T47D (cell line): ENCODE measurements at places on chromosomes 3 and 15.

GRCh38 chr3:9951598-9951961 lies 628 bp downstream of the PRRT3 start:
- no peak for DNase-seq

DNA sequence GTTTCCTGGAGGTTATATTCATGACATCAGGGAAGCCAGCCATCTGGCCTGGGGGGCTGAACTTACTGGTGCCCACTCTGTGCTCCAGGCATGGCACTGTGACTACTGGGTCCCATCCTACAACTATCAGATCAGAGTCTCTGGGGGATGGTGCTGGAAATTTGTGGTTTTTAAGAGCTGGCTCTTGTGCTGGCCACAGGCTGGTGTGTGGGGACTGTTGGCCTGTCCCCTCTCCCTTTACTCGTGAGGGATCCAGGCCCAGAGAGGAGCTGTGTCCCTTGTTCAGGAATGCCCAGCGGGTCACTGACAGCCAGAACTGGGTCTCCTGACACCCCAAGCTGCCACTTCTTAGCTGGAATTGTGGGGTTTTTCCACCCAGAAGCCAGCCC lies 44.5 kb upstream of the SEC22A start:
- DNase-seq = no peak

DNA sequence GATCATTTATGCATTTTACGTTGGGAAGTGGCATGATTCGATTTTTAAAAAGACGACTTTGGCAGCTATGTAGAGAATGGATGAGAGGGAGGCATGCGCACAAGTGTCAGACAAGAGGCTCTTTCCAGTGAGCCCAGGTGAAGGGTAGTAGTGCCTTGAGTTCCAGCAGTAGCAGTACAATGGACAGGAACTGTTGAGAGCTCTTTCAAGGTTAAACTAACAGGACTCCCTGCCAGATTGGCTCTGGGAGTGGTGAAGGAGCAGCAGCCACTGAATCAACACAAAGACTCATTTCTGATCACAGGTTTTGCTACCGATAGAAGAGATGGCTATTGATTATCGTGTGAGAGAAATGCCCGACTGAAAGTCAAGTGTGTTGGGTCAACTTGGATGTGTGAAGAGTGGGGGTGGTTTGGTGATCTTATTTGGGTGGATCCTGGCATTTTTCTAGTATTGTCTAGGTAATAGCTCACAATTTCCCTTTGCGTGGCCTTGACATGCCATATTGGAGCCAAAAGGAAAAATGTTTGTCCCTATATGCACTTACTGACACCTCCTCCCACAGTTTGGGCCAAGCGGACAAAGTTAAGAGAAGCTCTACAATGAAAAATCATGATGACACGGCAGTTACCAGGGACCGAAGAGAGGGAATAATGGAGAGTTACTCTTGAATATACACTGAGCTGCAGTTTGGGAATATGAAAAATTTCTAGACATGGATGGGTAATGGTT lies 81.6 kb upstream of the MDFIC2 start:
- no peak for DNase-seq

- no peak for DNase-seq
Measured at GRCh38 chr15:34782901-34783300, 12.4 kb downstream of the ACTC1 start.

DNA sequence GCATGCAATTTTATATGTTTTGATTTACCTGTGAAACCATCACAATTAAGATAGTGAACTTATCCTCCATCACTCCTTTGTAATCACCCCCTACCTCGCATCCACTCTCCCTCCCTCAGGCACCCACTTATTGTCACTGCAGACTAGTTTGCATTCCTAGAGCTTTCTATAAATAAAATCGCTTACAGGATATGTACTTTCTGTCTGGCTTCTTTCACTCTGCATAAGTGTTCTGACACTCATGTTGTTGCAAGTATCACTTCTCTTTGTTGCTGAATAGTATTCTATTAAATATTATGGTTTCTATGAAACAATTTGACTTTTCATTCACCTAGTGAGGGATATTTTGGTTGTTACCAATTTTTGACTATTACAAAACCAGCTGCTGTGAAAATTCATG lies 139.3 kb downstream of the RSRC1 start:
- DNase-seq = no peak

DNA sequence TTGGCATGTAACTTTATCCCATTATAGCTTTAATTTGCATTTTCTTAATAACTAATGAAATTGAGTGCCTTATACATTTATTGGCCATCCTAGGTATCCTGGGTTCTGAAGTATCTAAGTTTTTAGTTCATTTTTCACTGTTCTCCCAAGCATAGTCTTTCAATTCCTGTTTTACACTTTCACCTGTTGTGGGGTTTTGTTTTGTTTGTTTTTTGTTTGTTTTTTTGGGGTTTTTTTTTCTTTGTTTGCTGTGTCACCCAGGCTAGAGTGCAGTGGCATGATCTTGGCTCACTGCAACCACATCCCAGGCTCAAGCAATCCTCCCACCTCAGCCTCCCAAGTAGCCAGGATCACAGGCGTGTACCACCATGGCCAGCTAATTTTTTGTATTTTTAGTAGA lies 83.1 kb upstream of the GADL1 start:
- no peak for DNase-seq

DNA sequence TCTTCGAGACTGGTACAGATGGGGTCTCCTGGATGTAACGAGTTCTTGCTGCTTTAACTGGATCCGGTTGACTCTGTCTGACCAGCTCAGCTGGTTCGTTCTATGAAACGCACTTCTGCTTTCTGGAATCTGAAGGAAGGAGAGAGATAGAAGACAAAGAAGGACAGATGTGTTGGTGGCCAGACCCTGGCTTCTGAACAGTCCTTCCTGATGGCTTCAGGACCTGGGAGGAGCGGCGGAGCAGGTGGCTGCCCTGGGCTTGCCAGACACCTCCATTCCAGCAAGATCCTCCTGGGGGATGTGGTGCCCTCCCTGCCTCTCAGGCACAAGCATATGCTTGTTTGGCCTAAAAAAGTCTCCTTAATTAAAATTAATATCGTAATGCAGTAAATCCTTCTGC lies 99.9 kb downstream of the APBA2 start:
- DNase-seq = no peak

- DNase-seq = no peak
Measured at GRCh38 chr15:23565395-23566070, at the start of gene MKRN3. Gene MKRN3, plus strand, starts transcription at chr15:23565674. Its CDS starts 109 bp downstream, at chr15:23565783.

- peak; percentile 80 for DNase-seq
Measured at GRCh38 chr3:103787164-103787871, 1352.5 kb downstream of the ZPLD1 start.

- DNase-seq = peak; percentile 33
Measured at GRCh38 chr3:39000008-39000450, 51.7 kb downstream of the SCN11A start.

DNA sequence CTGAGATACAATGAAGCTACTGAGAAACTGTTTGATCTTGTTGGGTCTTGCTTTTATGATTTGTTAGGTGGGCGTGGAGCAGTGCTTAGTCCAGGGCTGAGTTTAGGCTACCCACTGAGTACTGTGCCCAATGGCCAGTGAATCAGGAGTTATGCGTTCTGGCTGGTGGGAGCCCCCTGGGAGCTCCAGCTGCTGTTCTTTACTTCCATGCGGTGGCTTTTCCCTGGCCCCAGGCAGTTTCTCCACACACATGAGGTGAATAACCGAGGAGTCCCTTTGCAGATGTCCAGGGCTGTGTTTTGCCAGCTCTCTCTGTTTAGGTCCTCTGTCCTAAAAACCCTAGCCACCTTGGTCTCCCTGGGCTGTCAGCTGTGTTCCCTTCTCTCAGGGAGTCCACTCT lies 106.5 kb downstream of the KLF13 start:
- DNase-seq = no peak

DNA sequence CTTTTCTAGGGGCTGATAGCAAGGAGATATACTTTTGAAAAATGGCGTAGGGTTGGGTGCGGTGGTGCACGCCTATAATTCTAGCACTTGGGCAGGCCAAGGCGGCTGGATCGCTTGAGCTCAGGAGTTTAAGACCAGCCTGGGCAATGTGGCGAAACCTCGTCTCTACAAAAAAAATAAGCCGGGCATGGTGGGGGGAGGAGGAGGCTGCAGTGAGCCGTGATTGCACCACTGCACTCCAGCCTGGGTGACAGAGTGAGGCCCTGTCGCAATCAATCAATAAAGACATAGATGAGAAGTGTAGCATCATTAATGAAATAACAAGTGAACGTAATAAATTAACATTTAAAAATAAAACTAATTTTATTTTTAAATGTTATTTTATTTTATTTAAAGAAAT lies 134.6 kb downstream of the SLCO3A1 start:
- DNase-seq = no peak

- no peak for DNase-seq
Measured at GRCh38 chr15:71758711-71759110, 51.6 kb upstream of the NR2E3 start.

- no peak for DNase-seq
Measured at GRCh38 chr15:73884159-73884558, 10.8 kb downstream of the TBC1D21 start.

DNA sequence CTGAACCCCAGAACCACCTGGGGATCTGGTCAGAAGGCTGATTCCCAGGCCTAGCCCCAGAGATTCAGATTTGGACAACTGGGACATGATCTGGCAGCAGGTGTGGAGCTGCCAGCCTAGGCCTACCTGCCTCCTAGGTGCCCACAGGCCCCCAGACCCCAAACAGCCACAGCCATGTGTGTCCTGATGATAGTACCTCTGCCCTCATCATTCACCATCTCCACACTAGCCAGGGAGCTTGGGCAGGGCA lies 34.7 kb downstream of the HMCES start:
- DNase-seq = no peak

DNA sequence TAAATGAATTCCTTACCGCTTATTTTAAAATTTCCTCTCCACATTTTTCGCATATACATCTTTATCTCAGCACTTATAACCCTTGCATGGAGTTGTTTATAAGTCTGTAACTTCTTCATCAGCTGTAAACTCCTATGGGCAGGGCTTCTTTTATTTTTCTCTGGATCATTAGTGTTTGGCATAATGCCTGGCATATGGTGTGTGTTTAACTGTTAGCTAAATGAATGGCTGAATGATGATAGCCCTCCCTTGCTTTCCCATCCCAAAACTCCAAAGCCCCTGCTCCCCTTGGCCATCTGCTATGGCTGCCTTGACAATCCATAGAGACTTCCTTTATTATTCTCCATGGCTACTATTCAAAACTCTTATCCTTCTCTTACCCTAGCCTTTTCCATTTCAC lies 48.1 kb upstream of the SEMA6D start:
- DNase-seq = no peak

- no peak for DNase-seq
Measured at GRCh38 chr3:149538371-149538770, 63.9 kb downstream of the TM4SF4 start.

DNA sequence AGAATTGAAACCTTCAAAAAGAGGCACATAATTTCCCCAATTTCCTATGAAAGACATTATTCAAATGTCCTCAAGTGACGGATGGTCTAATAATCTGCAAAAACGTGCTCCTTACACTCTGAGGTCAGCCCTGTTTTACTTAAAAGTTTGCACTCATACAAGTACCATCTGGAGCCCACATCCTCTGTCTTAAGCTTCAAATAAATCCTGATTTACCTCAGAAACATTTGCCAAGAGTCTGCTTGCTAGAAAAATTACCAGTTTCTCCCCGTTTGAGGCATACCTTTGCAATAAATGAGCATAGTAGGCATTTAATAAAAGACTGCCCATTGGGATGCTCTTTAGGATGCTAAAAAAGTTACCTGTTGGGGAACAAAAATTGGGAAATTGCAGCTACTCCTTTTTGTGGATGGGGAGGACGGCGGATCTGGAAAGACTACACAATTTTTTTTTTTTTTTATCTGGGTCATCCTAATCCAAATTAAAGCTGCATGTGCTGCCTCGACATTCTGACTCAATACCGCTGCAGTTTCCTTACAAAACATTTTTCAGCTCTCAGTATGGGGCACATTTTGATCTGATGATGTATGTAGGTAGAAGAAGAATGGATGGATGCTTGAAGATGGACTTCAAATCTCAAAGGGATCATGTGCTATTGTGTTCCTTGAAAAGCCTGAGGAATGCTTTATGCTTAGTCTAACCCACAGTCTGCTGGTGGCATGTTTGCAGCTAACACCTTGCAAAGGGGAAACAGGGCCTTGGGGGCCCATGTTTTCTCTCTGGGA lies 233.7 kb upstream of the ADAMTS9 start:
- DNase-seq = no peak

DNA sequence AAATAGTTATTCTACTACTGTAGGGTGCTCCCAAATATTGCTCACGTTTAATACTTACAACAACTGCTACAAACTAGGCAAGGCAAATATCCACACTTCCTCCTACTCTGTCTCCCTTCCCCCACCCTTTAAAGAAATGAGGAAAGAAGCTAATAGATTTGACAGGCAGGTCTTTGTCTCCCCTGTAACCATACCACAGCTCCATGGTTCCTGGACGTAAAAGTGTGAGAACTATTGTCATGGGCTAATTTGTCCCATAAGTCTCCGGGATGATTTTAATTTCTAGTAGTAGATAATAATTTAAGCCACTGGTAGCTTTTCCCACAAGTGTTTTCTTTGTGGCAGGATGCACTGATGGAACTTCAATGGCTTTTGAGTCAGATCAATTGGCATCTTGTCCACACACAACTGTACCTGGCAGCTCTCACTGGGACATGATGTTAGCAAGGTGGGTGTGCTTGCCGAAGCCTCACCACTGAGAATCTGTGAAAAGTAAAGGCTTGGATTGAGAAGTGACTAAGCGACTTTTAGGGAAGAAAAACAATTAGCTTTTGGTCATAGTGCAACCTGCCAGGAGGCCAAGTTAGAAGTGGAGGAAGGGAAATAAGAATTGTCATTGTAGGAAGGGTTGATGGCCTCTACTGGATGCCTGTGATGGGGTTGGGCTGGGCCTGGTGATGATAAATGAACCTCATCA lies 1.4 kb upstream of the CPOX start:
- no peak for DNase-seq

- no peak for DNase-seq
Measured at GRCh38 chr15:31179693-31180092, 78.2 kb upstream of the TRPM1 start.

DNA sequence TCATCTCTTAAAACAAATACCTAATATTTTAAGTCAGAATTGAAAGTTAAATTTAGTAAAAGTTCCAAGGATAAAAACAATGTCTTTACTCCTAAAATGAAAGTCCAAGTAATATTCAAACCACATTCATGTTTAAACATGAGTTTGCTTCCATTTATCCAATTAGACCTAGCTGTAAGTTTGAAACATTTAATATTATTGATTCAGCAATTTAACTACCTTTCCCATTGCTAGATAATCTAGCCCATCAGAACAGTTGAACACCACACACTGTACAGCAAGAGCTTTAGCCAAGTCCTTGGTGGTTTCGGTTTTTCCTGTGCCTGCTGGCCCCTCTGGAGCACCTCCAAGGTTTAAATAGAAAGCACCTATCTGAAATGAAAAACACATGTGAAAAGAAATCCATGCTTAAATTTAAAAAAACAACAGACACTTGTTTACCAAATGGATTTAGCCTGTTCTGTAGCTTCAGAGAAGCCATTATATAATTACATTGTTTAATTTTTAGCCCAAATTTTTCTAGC lies 97.8 kb downstream of the DNAH12 start:
- DNase-seq = peak; percentile 2

GRCh38 chr3:195123281-195123691 lies 147.7 kb downstream of the XXYLT1 start:
- DNase-seq = no peak
